ENCODE measurements at places on chromosomes 11 and 22.

GRCh38 chr22:37913233-37913721, 7.2 kb downstream of the MICALL1 start:
- no peak for DNase-seq

DNA sequence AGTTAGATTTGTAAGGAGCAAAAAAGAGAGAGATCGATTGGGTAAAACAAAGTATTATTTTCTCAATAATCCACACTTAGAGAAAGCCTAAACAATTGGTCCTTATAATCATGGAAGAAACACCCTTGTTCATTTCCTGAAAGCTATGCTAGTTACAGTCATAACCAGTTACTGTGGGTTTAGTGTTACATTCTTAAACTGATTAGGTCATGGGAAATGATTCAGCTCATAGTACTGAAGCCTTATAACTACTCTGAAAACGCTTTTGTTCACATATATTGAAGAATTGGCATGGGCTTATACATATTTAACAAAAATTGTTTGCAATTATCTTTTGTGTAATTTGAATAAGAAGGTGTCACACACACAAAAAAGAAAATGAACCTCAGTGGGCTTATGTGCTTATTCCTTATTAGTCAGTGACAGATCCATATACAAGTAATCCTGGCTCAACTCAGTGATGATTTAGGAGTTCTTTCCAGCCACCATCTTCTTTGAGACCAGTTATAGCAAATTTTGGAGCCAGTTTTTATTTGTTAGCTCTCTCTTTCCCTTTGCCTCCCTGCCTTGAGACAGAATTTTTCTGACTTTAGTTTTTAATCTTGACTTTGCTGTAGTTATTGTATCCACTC, 198.5 kb upstream of the CTSC start:
- peak; percentile 89 for DNase-seq

- no peak for DNase-seq
Observed at GRCh38 chr11:11419747-11420146, 66.7 kb upstream of the CSNK2A3 start.

- DNase-seq: no peak
Observed at GRCh38 chr11:76159983-76160661, 46.2 kb downstream of the WNT11 start.

DNA sequence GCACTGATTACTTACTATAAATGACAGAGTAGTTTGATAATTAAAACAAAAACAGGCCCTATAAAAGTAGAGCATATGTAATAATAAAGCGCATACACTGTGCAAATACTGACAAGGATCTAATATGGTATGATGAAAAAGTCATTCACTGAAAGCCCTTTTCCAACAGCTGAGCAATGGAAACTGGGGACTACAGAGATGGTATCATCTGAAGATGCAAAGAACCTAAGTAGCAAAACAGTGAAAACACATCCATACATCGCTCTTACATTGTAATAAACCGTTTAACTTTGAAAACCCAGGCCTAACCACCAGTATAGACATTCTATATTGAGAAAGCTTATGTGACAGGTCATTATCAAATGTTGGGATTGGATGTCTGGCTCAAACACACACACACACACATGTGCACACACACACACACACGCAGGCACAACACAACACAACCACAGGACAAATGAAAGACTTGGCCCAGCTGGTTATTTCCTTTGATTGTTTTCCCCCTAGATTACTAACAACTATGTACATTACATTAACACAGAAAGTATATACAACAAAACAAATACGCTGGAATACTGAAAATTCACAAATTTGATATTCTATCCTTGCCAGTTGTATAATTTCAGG, 119.5 kb downstream of the APOL5 start:
- DNase-seq: no peak

GRCh38 chr11:106231591-106231990, 154.1 kb downstream of the AASDHPPT start:
- no peak for DNase-seq

DNA sequence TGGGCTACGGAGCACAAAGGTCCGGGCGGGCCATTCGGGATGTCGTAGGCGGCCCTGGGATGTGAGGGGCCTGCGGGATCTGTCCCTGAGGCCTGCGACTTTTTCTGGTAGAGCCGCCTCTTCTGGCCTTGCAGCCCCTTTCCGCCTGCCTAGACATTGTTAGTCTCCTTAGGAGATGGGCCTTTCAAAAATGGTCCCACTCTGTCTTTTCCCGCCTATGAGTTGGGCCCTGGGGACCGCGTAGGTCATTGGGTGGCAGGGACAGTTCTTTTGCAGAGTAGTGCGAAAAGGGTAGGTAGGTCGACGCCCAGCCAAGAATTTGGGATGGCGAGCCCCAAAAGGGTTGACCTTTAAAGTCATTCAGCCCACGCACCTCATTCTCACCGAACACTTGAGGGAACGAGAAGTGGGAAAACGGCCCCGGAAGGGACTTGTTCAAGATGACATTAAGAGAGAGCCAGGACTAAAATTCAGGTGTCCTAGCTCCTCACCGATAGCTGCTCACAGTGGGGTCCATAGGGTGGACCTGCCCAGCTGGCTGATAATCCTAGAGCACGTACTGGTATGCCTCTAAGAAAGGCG, 785 bp downstream of the OTUB1 start:
- no peak for DNase-seq

DNA sequence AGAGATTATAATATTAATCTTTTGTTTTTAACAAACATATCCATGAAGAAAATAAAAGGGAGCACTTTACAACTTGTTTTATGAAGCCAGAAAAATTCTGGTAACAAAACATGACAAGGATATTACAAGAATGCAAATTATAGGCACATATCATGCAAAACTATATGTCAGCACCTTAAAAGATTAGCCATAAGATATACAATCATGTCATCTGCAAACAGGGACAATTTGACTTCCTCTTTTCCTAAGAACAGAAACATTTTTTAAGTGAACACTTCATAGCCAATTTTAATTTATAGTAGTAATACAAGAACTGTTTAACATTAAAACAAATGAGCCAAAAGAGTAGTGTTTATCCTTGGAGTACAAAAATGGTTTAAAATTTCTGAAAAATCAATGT, 916.5 kb upstream of the CNTN5 start:
- no peak for DNase-seq

DNA sequence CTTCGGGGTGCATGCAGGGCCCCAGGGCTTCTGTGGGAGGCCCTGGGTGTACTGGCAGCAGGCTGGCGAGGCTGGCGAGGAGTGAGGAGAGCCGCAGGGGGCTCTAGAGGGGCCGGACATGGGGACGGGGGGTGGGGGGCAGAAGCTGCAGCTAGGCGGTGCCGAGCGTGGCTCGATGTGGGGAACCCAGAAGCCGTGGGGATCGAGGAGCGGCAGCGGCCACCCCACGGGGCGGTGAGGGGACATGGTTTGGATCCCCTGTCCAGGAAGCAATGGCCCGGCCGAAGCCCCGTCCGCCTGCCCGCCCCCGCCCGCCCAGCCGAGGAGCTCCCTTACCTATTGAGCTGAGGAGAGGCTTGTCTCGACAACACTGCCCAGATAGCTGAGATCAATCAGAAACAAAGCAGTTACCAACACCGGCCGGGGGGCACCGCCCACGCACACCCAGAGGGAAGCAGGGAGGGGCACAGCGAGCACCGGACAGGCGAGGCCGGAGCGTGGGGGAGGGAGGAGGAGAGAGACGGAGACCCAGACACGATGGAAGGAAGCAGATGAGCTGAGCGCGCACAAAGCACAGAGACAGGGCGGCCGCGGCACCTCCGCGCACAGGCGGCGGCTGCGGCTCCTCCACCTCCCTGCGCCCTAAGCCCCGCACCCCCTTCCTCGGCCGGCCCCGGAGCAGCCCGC, 38.7 kb downstream of the IGSF9B start:
- no peak for DNase-seq

GRCh38 chr22:42389143-42389542, 43.1 kb downstream of the NFAM1 start:
- DNase-seq: no peak
